Natural killer cell (primary cell): ENCODE measurements at places on chromosomes 5 and 9. TPM values are rescaled to one million over a fixed set of nuclear protein-coding genes. Genes with fewer than 3 reads are reported as not detected.
A peak's percentile ranks its signal among the peaks of the same experiment; 100 is the strongest.

DNA sequence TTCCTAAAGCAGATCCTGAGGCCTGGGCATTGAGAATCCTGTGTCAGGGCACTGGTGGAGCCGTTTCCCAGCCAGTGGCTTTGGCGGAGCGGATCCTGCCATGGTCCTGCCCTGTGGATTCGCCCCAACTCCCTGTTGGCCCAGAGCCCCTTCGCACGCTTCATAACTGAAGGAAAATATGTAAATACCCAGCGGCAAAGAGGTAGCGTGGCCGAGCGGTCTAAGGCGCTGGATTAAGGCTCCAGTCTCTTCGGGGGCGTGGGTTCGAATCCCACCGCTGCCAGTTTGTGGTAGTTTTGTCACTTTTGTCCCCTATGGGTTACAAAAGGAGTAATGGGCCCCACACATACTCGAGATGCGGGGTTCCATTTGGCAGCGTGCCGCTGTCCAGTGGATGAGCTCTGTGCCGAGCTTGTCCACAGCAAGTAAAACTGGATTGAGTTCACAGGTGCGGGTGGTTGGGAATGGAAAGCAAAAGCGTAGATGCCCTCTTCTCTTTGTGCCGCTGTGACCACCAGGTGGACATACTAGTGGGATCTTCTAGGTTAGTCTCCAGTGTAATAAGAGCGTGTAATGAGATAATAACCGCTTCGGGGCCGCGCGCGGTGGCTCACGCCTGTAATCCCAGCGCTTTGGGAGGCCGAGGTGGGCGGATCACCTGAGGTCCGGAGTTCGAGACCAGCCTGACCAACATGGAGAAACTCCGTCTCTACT lies 17.3 kb downstream of the TRIM7 start:
- H3K27me3 ChIP-seq: no peaks in the 10 kb centered on the region
- DNase-seq: peak; percentile 57
- peak overlapping the region; percentile 15 for H3K27ac ChIP-seq
- H3K4me3 ChIP-seq: no peak overlapping the region
- no peaks in the 10 kb centered on the region for H3K36me3 ChIP-seq

- H3K27me3 ChIP-seq: no peaks in the 10 kb centered on the region
- no peak overlapping the region for H3K4me3 ChIP-seq
- no peaks in the 10 kb centered on the region for H3K36me3 ChIP-seq
- DNase-seq: no peak
- H3K4me1 ChIP-seq: no peaks in the 10 kb centered on the region
These were observed 33.2 kb upstream of the ERAP2 start for GRCh38 chr5:96843140-96843539.

DNA sequence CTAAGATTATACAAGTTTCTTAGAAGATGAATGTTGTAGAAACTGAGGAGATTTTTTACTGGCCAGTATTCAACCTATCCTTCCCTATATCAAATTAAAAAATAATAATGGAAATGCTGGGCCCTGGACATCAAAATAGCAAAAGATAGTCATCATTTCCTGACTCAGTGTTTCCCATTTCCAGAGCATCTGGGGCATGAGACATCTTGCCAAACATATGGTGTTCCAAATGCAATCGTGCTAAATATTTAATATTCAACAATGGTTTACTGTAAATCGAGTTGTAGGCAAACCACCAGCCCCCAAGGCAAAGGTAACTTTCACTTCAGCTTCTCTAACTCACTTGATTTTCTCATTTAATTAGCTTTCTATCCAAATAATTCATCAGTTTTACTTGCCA lies 152.9 kb downstream of the FRMD3 start:
- DNase-seq: no peak
- H3K27ac ChIP-seq: no peak overlapping the region
- no peak overlapping the region for H3K4me3 ChIP-seq
- no peaks in the 10 kb centered on the region for H3K36me3 ChIP-seq
- H3K4me1 ChIP-seq: no peaks in the 10 kb centered on the region
- no peaks in the 10 kb centered on the region for H3K27me3 ChIP-seq

GRCh38 chr5:79075646-79076426 lies 6.3 kb downstream of the BHMT2 start:
- H3K27me3 ChIP-seq: no peaks in the 10 kb centered on the region
- H3K36me3 ChIP-seq: no peaks in the 10 kb centered on the region
- H3K27ac ChIP-seq: no peak overlapping the region
- no peak overlapping the region for H3K4me3 ChIP-seq

DNA sequence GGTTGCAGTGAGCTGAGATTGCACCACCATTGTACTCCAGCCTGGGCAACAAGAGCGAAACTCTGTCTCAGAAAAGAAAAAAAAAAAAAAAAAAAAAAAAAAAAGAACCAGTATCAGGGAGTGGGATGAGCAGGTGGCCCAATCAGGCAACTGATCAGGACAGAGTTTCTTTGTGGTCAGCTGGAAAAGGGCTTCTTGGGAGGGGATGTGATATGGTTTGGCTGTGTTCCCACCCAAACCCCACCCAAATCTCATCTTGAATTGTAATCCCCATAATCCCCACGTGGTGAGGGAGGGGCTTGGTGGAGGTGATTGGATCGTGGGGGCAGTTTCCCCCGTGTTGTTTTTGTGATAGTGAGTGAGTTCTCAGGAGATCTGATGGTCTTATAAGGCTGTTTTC lies 4.7 kb upstream of the GCNT1 start:
- H3K27ac ChIP-seq: no peak overlapping the region
- no peaks in the 10 kb centered on the region for H3K27me3 ChIP-seq
- DNase-seq: no peak
- H3K36me3 ChIP-seq: no peaks in the 10 kb centered on the region
- H3K4me3 ChIP-seq: no peak overlapping the region

GRCh38 chr9:1554081-1555035 lies 460.8 kb upstream of the SMARCA2 start:
- no peak overlapping the region for H3K27ac ChIP-seq
- H3K36me3 ChIP-seq: no peaks in the 10 kb centered on the region
- DNase-seq: no peak
- no peak overlapping the region for H3K4me3 ChIP-seq
- no peaks in the 10 kb centered on the region for H3K4me1 ChIP-seq
- no peaks in the 10 kb centered on the region for H3K27me3 ChIP-seq

GRCh38 chr5:84290161-84290560 lies 94.5 kb downstream of the EDIL3 start:
- no peaks in the 10 kb centered on the region for H3K4me1 ChIP-seq
- DNase-seq: no peak
- H3K4me3 ChIP-seq: no peak overlapping the region
- no peaks in the 10 kb centered on the region for H3K36me3 ChIP-seq

GRCh38 chr5:91283899-91284298 lies 99.2 kb downstream of the ARRDC3 start:
- no peaks in the 10 kb centered on the region for H3K27me3 ChIP-seq
- H3K4me3 ChIP-seq: no peak overlapping the region
- H3K36me3 ChIP-seq: no peaks in the 10 kb centered on the region
- H3K4me1 ChIP-seq: peaks cover 16% of the 10 kb centered on the region

DNA sequence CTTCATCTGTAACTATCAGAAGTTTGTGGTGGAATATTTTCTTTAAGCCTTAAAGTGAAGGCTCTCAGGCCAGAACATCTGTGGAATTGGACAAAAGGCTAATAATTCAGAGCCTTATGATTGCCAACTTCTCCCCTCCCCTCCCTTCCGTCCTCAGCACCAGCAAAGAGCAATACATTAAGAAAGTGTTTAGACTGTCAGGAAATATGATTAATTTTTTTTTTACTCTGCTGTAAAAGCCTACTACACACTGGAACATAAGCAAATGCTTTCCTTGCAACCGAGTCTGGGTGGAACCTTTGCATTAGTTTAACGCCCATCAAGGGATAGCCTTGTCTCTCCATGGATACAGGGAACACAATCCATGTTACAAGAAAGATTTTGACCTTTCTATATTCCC lies 110.3 kb upstream of the TARS1 start:
- no peak overlapping the region for H3K4me3 ChIP-seq
- H3K27ac ChIP-seq: no peak overlapping the region

GRCh38 chr9:25254051-25254450 lies 424.2 kb downstream of the TUSC1 start:
- no peak for DNase-seq
- H3K27me3 ChIP-seq: no peaks in the 10 kb centered on the region
- no peak overlapping the region for H3K27ac ChIP-seq
- no peaks in the 10 kb centered on the region for H3K4me1 ChIP-seq
- no peaks in the 10 kb centered on the region for H3K36me3 ChIP-seq
- H3K4me3 ChIP-seq: no peak overlapping the region

GRCh38 chr9:134385915-134386314 lies 59.7 kb downstream of the RXRA start:
- H3K36me3 ChIP-seq: no peaks in the 10 kb centered on the region
- H3K27me3 ChIP-seq: no peaks in the 10 kb centered on the region
- H3K4me3 ChIP-seq: no peak overlapping the region
- no peak for DNase-seq

DNA sequence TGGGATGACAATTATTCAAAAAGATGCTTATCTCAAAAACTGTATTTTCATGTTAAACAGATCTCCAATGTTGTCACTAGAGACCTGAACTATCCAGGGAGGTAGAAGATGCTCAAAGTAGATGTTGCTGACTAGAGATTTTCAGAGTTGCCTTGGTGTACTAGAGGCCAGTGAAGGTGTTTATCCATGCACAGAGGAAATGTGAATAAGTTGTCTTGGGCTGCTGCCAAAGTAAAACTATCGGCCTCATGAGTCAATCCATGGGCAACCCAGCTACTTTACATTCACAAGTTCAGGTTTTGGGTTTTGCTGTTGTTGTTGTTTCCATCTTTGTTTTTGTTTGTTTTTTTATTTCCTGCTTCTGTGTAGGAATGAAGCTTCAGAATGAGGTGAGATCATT lies 141.1 kb upstream of the RANBP3L start:
- H3K36me3 ChIP-seq: no peaks in the 10 kb centered on the region
- no peak overlapping the region for H3K4me3 ChIP-seq
- DNase-seq: no peak
- no peaks in the 10 kb centered on the region for H3K4me1 ChIP-seq
- H3K27me3 ChIP-seq: no peaks in the 10 kb centered on the region
- H3K27ac ChIP-seq: no peak overlapping the region

DNA sequence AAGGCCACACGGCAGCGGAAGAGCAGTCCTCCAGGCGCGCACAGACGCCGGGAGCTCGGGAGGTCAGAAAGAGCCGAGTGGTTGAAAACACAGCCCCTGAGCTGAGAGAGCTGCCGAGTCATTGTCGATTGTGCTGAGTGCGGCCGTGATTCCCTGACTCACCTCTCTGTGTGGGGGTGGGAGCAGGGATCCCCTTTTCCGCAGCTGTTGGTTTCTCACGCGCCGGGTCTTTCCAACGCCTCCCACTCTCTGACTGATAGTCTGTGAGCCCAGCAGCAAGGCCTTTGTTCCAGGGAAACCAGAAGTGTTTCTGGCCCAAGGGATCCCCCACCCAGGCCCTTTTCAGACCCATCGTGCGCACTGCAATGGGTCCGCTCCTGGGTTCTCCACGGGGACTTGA lies 97.3 kb downstream of the MRPL36 start:
- no peaks in the 10 kb centered on the region for H3K36me3 ChIP-seq
- no peak overlapping the region for H3K27ac ChIP-seq
- no peaks in the 10 kb centered on the region for H3K27me3 ChIP-seq
- H3K4me3 ChIP-seq: no peak overlapping the region

DNA sequence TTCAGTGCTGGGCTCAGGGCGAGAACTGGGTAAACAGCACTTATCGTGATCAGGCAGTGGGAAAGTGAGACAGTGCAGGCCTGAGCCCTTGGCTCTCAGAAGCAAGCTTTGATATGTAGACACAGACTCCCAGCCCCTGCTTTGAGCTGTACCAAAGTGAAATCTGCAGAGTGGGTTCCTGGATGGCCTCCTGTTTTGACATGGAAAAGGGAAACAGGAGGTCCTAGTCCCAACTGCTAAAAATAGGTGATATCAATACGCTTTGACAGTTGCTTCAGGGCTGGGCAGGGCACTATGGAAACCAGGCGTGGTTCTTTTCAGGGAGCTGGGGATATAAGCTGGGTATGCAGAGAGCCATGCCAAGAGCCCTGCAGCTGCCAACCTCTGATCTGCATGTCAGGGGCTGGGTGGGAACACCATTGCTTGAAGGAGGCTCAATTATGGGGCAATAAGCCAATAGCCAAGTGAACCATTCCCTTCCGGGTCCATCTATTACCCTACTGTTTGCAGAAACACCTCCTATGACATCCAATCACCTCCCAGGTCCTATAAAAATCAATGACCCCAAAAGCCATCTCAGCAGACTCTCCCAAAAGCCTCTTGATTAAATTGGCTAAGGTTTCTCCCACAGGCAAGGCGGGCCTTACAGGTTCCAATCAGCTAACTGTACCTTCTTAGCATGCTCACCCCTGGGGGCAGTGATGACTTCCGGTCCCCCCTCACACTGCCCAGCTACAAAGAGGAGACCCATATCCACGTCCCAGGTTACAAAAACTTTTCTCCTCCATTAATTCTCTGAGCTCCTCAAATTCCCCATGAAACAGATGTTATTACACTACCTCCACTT lies 45.8 kb downstream of the EPB41L4B start:
- no peak for DNase-seq
- no peak overlapping the region for H3K27ac ChIP-seq
- H3K36me3 ChIP-seq: no peaks in the 10 kb centered on the region
- no peaks in the 10 kb centered on the region for H3K27me3 ChIP-seq
- H3K4me1 ChIP-seq: no peaks in the 10 kb centered on the region
- H3K4me3 ChIP-seq: no peak overlapping the region

- no peak overlapping the region for H3K27ac ChIP-seq
- H3K36me3 ChIP-seq: no peaks in the 10 kb centered on the region
- DNase-seq: no peak
- H3K4me3 ChIP-seq: no peak overlapping the region
- no peaks in the 10 kb centered on the region for H3K4me1 ChIP-seq
These were observed 1339.4 kb upstream of the WWC1 start for GRCh38 chr5:166952048-166952447.

DNA sequence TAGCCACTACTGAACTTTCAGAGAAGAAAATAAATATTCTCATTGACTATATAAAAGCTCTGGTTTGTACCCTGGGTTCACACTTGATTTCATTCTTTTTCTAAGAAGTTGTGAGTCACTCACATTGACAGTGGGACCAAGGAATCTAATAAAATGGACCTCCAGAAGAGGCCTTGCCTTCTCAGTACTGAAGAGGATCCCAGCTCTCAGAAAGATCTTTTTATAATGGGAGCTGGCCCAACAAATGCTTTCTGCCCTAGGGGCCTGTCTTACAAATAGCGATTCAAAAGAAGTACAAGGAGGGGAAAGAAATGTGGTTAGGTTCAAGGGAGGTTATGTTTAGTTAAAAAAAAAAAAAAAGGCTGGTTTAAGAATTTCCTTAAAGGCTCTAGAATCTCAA lies 237.9 kb downstream of the ISL1 start:
- no peaks in the 10 kb centered on the region for H3K4me1 ChIP-seq
- no peak overlapping the region for H3K27ac ChIP-seq
- H3K27me3 ChIP-seq: no peaks in the 10 kb centered on the region
- DNase-seq: no peak
- H3K4me3 ChIP-seq: no peak overlapping the region

- H3K4me3 ChIP-seq: no peak overlapping the region
- H3K27me3 ChIP-seq: no peaks in the 10 kb centered on the region
- H3K36me3 ChIP-seq: no peaks in the 10 kb centered on the region
- DNase-seq: no peak
- H3K27ac ChIP-seq: no peak overlapping the region
- peaks cover 24% of the 10 kb centered on the region for H3K4me1 ChIP-seq
These were observed 4.7 kb downstream of the KLHL3 start for GRCh38 chr5:137731176-137731575.

Gene PFN3
- total RNA-seq: not detected

Gene SLCO4C1
- 31.2 TPM for total RNA-seq

Gene SMIM32
- total RNA-seq: not detected

Gene GPR150
- total RNA-seq: 0.97 TPM
